HuH-7.5 (cell line): ENCODE measurements at places on chromosomes 16 and 17.

- DNase-seq: no peak
Measured at GRCh38 chr17:72887322-72887721, 205.2 kb downstream of the SLC39A11 start.

DNA sequence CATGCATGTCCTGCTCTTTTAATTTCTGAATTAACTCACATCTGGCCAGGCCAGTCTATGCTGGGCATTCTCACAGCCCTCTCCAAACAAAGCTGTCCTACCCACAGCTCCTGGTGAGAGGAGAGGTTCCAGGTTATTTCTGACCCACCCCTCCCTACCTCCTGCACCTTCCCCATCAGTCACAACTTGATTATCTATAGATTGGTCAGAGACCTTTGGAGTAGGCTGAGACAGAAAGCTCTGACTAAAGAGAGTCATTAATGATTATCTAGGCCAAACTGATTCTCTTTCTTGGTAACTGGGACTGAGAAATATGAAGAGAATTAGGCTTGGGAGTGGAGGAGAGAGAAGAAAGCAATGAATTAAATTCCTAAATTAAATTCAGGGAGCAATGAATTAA, 1.4 kb upstream of the KRT222 start:
- no peak for DNase-seq

- no peak for DNase-seq
Measured at GRCh38 chr16:392450-393030, 4.5 kb upstream of the NME4 start.

DNA sequence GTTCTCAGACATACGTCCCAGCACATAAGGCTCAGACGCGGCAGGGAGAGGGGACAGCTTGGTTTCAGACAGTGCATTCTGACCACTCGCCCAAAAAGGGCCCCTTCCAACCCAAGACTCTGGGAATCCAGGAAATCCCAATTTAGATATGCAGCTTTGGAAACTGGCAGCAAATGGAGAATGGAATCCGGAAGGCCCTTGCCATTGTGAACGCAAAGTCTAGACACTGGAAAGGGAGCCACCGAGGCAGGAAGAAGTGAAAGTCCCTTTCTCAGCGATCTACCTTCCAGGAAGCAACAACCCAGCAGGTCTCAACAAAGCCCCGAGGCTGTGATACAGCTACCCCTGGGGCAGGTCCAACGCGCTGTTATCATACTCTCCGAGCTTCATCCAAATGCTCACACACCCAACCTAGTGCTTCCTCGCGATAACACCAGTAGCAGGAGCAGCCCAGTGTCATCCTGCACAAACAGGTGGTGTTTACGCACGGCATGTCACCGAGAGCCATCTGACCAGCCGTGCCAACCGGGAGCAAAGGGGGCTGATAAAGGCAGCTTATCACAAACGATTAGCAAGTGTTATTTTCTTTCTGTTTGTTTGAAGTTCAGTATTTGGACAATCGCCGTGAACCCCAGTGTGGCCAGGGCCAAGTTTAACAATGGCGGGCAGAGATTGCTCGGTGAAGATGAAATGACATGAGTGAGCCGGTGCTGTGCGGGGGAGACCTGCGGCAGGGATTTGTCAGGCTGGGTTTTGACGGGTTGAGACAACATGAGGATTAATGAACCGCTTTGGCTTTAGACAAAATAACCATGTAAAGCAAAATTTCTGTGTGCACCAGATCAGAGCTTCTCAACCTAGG, 240.6 kb downstream of the FOXL1 start:
- DNase-seq: no peak

- DNase-seq: no peak
Measured at GRCh38 chr17:3817851-3818605, 17.0 kb upstream of the ITGAE start.

DNA sequence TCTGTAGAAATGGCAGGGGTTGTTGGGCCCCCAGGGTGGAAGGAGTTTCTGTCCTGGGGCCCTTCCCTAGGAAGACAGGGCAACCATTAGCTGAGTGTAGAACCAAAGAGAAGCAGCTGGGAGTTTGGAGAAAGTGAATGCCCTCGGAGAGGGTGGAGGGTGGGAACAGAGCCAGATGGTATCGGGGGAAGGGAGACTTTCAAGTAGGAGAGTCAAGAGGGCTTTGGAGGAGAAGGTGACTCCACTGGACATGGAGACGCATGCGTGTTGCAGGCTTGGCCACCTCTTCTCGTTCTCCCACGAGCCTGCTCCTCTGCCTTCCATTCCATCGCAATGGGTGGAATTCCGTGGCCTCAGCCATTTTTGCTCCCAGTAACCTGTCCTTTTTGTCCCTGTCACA, 19.4 kb downstream of the SLC47A1 start:
- DNase-seq: no peak

DNA sequence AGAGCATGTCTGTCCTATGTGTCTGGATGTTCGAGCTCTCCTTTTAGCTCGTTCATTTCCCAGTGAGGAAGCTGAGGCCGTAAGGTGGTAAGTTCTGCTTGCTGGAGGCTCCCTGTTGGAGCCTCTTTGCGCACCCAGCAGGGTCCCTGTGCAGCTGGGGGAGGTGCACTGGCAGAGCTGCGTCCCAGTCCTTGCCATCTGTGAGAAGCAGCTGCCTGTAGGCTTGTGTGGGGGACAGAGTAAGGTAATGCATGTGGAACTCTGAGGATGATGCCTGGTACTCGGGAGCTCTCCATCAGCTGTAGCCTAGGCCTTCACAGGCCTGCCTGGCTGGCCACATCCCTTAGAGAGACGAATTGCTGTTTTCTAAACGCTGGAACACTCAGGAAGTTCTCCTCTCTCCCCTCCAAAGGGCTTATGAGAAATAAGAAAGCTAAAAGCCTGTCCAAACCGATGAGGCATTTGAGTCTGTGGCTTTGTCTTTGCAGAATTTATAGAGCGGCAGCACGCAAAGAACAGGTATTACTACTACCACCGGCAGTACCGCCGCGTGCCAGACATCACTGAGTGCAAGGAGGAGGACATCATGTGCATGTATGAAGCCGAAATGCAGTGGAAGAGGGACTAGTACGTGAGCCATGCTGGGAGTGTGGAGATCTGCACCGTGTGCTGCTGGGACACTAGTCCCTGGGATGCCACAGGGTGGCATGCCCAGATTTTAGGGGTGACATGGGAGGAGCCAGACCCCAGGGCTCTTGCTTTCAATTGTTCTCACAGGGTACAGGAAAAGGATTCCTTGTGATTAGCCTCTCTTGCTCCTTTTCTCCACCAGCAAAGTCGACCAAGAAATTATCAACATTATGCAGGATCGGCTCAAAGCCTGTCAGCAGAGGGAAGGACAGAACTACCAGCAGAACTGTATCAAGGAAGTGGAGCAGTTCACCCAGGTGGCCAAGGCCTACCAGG, 1.6 kb downstream of the NDUFB10 start:
- no peak for DNase-seq

DNA sequence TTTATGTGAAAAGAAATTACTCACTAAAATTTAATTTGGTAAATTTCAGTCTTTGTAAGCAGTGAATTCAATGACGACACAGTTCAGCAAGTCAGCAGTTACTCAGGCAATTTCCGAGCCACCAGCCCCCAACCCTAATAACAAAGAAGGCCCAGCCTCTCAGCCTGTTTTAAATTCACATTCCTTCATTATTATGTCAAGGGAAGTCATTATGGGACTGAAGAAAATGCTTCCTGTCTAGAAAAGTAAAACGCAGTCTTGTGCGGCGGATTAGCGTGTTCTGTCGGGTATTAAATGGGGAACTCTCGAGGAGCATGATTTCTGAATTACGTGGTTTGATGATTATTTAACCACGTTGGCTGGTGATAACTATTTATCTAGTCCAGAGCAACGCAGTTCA, 177.6 kb downstream of the AIPL1 start:
- DNase-seq: no peak

DNA sequence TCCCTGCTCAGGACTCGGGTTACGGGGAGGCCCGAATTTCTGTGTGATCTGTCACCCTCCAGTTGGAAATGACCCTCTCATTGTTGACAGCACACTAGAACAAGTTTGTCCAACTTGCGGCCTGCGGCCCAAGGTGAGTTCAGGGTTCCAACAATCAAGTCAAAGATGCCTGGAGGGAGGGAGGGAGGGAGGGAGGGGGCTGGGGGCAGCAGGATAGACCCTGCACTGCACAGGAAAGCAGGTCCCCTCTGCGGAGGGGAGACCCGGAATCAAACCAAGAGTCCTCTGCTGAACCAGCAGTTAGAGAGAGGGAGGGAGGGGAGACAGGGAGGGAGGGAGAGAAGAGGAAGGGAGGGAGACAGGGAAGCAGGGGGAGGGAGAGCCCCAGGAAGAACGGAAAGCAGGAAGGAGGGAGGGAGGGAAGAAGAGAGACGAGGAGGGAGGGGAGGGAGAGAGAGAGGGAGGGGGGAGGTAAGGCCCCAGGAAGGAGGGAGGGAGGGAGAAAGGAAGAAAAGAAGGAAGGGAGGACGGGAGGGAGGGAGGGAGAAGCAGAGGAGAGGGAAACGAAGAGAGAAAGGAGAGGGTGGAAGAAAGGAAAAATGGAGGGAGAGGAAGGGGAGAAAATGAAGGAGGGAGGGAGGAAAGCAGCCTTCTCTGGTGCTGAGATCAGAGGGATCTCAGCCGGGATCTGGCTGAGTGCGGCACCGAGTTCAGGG, 96.7 kb upstream of the CDH5 start:
- DNase-seq: no peak

GRCh38 chr16:65975049-65975708, 391.3 kb upstream of the CDH5 start:
- DNase-seq: no peak

DNA sequence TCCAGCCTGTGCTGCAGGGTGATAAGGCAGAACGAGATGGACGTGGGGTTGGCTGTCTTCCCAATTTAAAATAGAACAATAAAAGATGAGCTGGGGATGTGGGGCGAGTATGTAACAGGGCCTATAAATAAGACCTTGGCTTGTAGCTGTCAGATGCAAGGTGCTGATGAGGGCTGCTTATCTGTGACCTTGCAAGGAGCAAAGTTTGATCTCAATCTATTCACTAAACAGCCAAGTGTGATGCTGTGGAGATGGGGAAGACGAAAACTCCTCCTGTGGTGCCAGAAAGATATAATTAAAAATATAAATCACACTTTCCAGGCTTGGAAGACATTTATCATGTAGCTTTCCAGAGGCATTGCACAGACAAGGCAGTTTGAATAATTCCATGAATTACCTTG, 26.7 kb upstream of the TEX2 start:
- DNase-seq: no peak

DNA sequence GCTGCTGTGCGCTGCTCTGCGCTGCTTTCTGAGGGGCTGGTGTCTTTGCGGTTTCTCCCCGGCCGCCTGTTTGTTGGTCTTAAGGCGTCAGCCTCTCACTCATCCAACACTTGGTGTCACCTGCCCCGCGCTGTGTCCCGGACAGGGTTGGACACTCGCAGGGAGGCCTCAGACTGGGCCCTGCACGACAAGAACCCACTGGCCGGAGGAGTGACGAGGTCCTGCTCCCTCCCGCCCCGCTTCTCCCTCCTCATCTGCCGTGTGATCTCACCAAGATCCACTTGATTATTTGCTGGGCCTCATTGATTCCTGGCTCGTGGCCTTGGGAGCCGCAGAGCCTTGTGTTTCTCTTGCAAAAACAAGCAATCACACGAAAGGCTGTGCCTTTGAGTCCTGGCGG, 56.6 kb downstream of the PRMT7 start:
- no peak for DNase-seq

DNA sequence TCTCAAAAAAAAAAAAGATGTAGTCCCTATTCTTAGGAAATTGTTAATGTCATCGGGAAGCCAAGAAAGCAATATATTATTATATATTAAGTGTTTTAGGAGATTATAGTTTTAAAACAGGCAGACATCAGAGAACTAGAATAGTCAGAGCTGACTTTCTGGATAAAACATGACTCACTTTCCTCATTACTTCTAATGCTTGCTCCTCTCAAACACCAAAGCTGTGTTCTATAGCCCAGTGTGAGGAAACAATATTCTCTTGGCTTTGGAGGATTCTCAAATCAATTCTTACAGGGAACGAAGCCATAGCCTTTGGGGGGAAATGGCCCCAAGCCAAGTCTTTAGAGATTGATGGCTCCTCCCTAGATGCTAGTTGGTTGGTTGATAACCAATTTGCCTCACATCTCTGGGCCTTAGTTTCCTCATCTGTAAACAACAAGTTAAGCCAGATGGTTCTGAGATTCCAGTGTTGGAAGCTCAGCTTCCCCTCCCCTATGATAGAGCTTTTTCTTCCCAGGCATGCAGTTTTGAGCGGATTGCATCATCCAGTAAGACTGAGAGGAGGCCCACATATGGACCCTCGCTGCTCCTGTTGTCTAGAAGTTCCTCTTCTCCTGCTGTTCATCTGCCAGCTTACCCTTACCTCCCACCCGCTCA, 12.4 kb downstream of the NMT1 start:
- DNase-seq: no peak

DNA sequence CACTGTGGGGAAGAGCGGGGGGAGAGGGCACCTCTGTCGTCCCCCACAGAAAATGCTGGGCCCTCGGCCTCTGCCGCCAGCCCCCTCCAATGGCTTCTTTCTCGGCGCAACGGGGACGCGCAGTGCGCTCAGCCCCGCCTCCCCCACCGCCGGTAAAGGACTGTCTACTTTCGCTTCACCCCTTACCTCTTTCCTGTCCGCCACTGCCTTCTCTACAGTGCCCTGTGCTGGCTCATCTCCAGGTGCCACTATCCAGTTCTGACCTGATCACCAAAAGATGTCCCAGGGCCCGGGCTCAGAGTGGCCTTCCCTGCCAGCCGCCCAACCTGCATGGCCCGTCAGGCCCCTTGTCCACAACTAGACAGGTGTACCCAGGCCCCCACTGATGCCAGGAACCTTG, 7.3 kb downstream of the ENDOV start:
- DNase-seq: peak; percentile 2

DNA sequence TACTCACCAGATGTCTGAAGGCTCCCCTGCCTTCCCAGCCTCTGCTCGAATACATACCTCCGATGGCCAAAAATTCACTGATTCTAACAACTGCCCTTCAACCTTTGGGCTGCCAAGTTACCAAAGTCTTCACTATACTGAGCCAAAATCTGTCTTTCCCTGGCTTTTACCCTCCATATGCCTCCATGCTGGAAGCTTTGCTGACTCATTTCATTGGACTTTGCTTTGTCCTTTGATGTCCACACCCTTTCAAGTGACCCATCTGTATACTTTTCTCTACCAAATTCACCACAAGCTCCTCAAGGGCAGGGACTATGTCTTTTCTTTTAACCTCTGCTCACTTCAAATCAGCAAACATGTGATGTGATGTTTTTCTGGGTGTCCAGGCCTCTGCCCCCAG, 21.0 kb upstream of the MTMR4 start:
- DNase-seq: no peak

GRCh38 chr17:13531721-13532120, 70.0 kb downstream of the HS3ST3A1 start:
- DNase-seq: no peak

DNA sequence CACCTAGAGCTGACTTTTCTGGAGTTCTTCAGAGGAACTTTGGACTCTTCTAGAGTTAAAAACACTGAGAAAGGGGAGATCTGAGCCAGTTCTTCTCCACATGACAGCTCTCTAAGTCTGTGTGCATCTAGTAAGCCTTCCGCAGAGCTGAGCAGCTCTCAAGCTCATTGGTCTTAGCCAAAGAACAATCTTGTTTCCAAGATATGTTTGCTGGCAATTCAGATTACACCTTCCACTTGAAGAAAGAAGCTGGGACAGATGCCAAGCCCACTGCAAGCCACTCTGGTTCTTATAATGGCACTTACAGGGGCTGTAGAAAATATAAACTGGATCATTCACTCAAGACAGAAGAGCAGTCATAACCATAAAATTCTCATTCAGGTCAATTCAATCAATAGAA, 134.1 kb upstream of the TOX3 start:
- DNase-seq: no peak
